ENCODE measurements at places on chromosomes 1 and 21. TPM values are rescaled to one million over a fixed set of nuclear protein-coding genes. Genes with fewer than 3 reads are reported as not detected.

Gene ITGB2
- 14.7 TPM for total RNA-seq

Gene RUNX3
- not detected for total RNA-seq

Gene TNFRSF18
- total RNA-seq, result not detected

GRCh38 chr1:65431111-65431705 is 10.7 kb downstream of the LEPR start:
- no peak for DNase-seq

- DNase-seq, result no peak
Measured at GRCh38 chr1:47785561-47786271, 211.5 kb downstream of the TRABD2B start.

GRCh38 chr1:36446271-36446670 is 4.0 kb downstream of the OSCP1 start:
- no peak for DNase-seq

DNA sequence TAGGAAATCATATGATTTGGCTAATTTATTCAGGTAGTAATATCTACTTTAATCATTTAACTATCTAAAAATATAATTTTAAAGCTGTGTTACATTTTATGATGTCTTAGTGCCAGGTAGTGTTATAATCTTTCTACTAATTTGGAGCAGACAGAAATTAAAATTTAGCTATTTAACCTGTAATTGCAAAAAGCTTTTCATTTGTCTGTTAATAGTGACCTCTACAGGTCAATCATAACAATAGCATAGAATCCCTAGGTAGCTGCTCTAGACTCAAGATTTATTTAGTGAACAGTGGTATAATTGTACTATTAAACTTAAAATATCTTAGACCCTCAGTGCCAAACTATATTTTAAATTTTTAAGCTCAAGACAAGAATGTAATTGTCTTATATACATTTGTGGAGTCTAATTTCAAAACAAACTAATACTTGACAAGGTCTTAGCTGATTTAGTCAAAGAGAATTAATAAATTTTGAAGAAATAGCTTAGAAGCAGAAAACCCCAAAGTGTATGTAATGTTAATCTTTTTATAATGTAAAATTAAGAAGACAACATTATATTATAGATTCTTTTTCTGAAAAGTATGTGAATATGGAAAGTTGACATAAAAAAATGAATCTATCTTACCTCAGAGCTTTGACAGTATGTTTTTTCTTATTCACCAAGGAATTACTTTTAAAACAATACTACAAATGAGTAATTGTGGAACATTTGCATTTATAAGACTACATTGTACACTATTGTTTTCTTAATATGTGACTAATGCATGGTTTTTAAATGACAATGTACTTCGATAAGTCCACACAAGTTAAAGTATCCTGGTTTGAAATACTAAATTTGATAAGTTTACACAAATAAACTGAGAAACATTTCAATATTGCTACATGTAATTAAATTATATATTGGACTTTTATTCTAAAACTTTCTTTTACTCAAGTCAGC is 64.1 kb upstream of the RNPC3 start:
- no peak for DNase-seq

- DNase-seq, result no peak
Measured at GRCh38 chr1:213657879-213658278, 329.9 kb upstream of the PROX1 start.

DNA sequence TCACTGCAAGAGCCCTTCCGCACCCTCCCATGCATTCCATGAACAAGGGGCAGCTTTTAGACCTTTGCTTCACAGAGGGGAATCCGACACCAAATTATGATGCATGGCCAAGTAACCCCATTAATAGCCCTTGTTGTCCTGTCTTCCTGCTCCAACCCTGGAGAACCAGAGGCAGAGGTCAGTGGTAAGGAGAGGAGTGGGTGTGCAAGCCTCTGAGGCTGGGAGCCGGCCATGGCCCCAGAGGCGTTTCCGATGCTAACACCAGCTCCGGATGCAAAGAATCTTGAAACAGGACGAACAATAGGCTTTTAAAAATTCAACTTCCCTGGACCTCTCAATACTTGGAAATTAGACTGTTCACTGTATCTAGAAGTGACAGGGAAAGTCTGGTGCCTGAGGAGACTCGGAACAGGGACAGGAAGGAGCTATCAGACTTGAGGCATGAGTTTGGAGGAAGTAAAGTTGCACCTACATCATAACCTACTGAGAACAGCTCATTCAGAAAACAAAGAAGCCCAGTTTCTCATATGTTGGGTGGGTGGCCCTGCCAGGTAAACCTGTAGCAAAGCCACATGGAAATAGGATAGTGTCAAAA is 101.2 kb upstream of the ERG start:
- DNase-seq, result no peak

DNA sequence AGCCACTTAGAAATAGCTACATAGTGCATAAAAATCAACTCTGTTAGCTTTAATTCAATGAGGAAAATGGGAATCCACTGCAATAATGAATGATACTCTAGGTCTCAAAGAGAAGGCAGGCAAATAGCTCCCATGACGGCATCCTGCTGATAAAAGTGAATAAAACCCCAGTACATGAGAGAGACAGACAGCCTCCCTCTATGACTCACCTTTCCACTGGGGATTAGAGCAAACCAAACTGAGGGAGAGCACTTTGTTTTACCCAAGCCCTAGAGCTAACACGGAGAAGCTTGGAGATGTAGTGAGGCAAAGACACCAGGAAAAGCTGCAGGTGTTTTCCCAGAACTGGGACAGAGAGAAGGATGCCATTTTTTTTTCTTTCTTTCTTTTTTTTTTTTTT is 621.9 kb downstream of the LRRIQ3 start:
- DNase-seq, result no peak

Gene PLA2G2D
- total RNA-seq, result 0.16 TPM

Gene FAM72D
- not detected for total RNA-seq

Gene SYCP1
- not detected for total RNA-seq

Gene FCGR2B
- 32.9 TPM for total RNA-seq

DNA sequence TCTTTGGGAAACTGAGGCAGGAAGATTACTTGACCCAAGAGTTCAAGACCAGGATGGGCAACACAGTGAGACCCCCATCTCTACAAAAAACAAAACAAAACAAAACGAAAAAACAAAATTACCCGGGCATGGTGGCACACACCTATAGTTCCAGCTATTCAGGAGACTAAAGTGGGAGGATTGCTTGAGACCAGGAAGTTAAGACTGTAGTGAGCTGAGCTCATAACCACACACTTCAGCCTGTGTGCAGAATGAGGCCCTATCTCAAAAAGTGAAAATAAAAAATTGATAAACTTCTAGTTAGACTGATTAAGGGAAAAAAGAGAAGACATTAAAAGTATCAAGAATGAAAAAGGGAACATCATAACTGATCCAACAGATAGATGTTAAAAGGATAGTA is 154.0 kb downstream of the RHOU start:
- no peak for DNase-seq

Gene RGS8
- total RNA-seq, result not detected

- no peak for DNase-seq
Measured at GRCh38 chr1:195733826-195734225, 874.4 kb downstream of the KCNT2 start.

Gene AQP10
- not detected for total RNA-seq

Gene USP1
- total RNA-seq, result 35.7 TPM

GRCh38 chr1:241317676-241318075 is 39.3 kb downstream of the RGS7 start:
- DNase-seq, result no peak

DNA sequence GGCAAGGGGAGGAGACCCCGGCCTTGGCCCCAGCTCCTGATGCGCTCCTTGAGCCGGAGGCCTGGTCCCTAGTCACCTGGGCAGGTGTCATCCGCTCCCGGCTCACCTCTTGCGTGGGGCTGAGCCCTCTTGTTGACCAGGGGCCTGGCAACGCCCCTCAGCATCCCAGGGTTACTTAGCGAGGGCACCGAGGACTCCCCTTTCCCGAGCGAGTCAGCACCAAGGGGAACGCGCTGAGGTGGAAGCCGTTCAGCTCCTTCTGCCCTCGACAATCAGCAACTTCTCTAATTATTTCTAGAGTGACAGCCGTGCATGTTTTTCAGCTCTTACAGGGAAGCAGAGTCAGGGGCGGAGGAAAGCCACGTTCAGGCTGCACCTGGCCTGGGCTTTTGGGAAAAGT is 522 bp downstream of the SLC45A1 start:
- no peak for DNase-seq

GRCh38 chr1:203080456-203080855 is 5.4 kb downstream of the MYOG start:
- peak; percentile 34 for DNase-seq

Gene SAMD11
- 4.6 TPM for total RNA-seq

Gene HAO2
- not detected for total RNA-seq

Gene RPE65
- total RNA-seq, result not detected

DNA sequence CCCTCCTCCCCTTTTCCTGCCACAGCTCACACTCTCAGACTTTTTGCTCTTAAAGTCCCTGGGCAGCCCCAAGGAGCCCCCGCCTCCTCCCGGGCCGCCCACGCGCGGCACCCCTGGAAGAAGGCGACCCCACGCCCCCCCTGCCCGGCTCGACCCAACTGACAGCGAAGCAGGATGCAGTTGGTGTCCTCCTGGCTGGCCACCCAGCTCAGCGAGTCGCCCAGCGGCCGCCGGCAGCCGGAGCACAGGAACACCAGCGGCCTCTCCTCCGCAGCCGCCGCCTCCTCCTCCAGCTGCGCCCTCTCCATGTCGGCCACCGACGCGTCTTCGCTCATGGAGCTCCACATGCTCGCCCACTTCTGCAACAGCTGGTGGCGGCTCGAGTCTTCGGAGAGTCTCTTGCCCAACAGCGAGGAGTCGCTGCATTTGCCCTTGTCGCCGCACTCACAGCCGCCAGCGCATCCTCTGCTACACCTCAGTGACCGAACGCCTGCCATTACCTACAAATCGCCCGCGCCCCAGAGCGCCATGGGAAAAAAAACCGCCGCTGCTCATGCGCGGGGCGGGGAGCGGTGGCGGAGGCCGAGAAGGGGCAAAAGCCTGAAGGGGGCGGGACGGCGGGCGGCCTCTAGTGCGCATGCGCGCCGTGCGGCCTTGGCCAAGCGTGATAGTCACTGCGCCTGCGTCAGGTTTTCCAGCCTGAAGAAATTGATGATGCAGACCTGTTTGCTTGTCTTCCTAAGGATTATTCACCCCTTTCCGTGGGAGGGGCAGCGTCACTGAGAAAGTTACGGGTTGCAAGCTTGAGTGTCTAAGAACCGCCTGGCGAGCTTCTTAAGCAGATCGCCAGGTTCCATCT is at the start of gene MIS18A:
MIS18A (minus strand) TSS at position 532 of the 859 bp plus-strand sequence; CDS start at position 497, 35 bp downstream.
- peak; percentile 97 for DNase-seq

GRCh38 chr21:16437586-16437985 is 707.8 kb downstream of the USP25 start:
- DNase-seq, result no peak

Gene MAP1LC3C
- total RNA-seq, result 5.0 TPM

- DNase-seq, result peak; percentile 67
Measured at GRCh38 chr1:14113841-14114567, 414.0 kb downstream of the PRDM2 start.

DNA sequence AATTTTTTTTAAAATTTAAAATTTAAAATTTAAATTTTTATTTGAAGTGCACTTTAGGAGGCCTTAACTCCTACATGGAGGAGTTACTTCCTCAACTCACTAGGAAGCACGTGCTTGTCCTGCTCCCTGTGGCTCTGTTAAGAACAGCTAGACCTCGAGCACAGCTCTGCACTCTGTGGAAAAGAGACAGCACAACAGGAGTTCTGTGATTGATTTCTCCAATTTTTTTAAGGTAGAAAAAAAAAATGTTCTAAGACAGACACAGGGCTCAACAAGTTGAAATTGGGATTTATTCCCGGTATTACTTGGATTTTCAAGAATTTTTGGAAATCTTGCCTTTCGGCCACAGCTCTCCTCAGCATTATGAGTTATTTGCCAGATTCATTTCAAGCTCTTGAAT is 356.6 kb upstream of the LYPLAL1 start:
- no peak for DNase-seq

Gene FCGR1A
- total RNA-seq, result 0.71 TPM

DNA sequence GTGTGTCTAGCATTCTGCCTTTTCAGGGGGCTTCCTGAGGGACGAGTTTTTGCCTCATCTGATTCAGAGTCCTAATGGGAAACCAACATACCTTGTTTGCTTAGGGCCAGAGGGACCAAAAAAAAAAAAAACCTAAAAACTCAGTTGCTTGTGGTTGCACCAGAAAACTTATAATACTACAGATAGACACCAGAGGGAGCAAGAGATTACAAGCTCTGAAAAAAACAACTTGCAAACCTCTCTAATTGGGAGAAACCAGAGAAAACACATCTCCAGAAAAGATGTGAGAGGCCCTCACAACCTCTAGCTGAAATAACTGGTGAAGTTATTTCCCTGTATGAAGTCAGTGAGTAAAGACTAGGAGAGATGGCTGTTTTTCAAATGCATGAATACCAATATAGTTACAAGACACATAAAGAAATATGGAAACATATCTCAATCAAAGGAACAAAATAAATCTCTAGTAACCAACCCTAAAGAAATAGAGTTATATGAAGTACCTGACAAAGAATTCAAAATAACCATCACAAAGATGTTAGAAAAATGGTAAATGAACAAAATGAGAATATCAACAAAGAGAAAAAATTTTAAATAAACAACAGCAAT is 233.7 kb upstream of the NFIA start:
- no peak for DNase-seq

- DNase-seq, result peak; percentile 82
Measured at GRCh38 chr1:94702442-94702815, 117.7 kb upstream of the SLC44A3 start.

DNA sequence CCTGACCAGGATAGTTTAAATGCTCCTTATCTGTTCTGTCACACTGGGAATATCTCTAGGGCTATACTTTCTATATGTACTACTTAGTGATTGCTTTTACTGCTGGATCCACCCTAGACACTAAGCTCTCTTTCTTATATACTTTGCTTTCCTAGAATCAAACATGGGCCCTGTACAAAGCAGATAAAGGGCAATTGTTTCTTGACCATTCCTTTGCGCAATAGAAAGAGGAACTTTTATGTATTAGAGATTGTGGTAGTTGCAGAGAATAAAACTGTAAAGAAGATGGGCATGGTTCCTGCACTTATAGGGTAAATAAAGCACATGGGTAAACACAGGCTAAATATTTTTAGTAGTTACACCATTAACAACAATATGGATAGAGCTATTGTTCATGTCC is 58.8 kb downstream of the ATP6V1G3 start:
- no peak for DNase-seq

Gene SELENBP1
- 95.8 TPM for total RNA-seq

- DNase-seq, result no peak
Measured at GRCh38 chr1:53046930-53047329, 15.1 kb upstream of the PODN start.

DNA sequence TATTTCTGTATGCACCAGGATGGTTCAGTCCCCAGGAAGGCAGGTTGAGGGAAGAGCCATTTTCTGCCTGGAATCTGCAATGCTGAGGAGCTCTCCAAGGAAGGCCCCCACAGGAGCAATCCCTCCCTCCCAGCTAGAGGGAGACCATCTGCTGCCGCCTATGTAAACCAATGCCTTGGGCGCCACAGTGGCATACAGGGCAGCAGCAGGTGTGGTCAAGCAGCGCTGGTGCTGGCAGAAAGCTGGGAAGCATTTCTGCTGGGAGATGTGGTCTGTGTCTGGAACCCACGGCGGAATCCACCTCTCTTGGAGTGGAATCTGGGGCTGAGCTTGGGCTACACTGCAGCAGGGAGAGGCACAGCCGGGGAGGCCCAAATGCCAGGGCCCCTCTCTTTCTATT is 283.3 kb downstream of the RRAGC start:
- DNase-seq, result peak; percentile 50

Data from sigmoid colon (tissue), 7 donors.